Activated T-helper 1 cell treated with anti-CD3 and anti-CD28 coated beads, Interleukin-12 subunit alpha, Interleukin-12 subunit beta, Interleukin-2, Interleukin-4 antibody, amounts not matched to agents 30 ng/mL and 10 ng/mL and 1 ng/mL, durations not matched to agents 14 hours and 24 hours and 36 hours (primary cell): ENCODE measurements at places on chromosomes 7 and 10. TPM values are rescaled to one million over a fixed set of nuclear protein-coding genes. Genes with fewer than 3 reads are reported as not detected.
A peak's percentile ranks its signal among the peaks of the same experiment; 100 is the strongest.

ZNF853 gene
- total RNA-seq: 0.41 and 0.42 TPM in 2 replicates

SSC4D gene
- total RNA-seq: 0.64 and 0.73 TPM in 2 replicates

FAM53B gene
- total RNA-seq: 31.8 and 32.7 TPM in 2 replicates

CALHM3 gene
- not detected in 2 replicates for total RNA-seq

ZNF775 gene
- total RNA-seq: 3.9 and 4.5 TPM in 2 replicates

CTBP2 gene
- 0.13 and 0.39 TPM in 2 replicates for total RNA-seq

MICALL2 gene
- 1.9 and 2.2 TPM in 2 replicates for total RNA-seq

PAX4 gene
- not detected in 2 replicates for total RNA-seq

ALOX5 gene
- 2.9 and 3.1 TPM in 2 replicates for total RNA-seq

ZNF736 gene
- total RNA-seq: 19.8 and 21.3 TPM in 2 replicates

DNA sequence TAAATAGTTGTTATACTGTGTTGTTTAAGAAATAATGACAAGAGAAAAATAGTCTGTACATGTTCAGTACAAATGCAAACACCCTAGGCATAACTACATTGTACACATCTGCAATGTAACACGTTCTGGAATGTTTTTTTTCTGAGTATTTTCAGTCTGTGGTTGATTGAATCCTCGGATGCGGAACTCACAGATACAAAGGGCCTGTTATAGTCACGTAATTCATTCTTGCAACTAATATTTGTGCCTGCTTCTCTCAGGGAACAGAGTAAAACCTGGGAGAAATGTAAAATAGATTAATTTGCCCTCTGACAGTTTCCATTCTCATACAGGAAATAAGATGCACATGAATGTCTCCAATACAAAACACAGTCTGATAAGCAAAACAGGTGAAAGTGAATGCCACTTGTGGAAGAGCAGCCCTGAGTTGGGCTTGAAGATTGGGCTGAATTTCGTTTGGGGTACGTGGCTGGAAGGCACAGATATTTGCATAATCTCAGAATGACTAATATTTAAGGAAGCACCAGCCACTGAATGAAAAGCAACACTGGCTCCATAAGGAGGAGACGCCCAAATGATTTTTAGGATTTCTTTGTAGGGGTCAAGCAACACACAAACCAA is 19.1 kb downstream of the DENND2A start:
- no peak for DNase-seq

- DNase-seq: no peak
These were observed 35.5 kb downstream of the KDM7A start for GRCh38 chr7:140141256-140141655.

DNA sequence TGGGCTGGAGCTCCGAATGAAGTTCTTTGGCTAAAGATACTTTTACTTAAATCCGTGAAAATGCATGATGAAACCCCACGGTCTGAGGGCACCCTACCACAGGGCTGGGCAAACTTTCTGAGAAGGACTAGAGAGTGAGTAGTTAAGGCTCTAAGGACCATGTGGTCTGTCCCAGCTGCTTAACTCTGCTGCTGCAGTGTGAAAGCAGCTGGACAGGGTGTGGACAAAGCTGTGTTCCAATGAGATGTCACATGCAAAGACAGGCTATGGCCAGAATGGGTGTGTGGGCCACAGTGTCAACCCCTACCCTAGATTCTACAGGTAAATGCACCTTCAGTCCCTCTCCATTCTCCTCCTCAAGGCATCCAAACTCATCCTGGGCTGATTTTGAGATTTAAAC is 18.8 kb downstream of the PDIA4 start:
- DNase-seq: no peak

- DNase-seq: no peak
These were observed 38.4 kb downstream of the TMEM229A start for GRCh38 chr7:123994449-123994848.

- no peak for DNase-seq
These were observed 88.8 kb downstream of the NRBF2 start for GRCh38 chr10:63221950-63222349.

- no peak for DNase-seq
These were observed 372.5 kb upstream of the MKI67 start for GRCh38 chr10:128498746-128499145.

- DNase-seq: no peak
These were observed 136.8 kb upstream of the MGMT start for GRCh38 chr10:129330211-129330610.

DNA sequence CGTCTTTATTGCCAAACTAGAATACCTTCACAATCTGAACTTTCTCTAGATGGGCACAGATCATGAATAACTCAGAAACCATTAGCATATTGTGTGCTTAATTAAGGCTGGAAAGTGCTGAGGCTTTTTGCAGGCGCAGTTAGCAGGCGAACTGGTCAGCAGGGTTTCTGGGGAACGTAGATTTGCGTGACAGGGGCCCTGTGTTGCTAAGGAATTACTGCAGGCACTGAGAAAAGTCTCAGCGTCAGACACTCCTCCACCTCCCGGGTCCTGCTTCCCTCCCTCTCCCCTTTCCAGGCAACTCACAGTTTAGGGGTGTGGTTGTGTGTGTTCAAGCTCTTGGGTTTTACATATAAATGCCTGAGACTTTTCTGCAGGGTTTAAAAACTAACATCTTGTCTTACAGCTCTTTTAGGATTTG is 2.2 kb downstream of the MAP3K8 start:
- no peak for DNase-seq

DNA sequence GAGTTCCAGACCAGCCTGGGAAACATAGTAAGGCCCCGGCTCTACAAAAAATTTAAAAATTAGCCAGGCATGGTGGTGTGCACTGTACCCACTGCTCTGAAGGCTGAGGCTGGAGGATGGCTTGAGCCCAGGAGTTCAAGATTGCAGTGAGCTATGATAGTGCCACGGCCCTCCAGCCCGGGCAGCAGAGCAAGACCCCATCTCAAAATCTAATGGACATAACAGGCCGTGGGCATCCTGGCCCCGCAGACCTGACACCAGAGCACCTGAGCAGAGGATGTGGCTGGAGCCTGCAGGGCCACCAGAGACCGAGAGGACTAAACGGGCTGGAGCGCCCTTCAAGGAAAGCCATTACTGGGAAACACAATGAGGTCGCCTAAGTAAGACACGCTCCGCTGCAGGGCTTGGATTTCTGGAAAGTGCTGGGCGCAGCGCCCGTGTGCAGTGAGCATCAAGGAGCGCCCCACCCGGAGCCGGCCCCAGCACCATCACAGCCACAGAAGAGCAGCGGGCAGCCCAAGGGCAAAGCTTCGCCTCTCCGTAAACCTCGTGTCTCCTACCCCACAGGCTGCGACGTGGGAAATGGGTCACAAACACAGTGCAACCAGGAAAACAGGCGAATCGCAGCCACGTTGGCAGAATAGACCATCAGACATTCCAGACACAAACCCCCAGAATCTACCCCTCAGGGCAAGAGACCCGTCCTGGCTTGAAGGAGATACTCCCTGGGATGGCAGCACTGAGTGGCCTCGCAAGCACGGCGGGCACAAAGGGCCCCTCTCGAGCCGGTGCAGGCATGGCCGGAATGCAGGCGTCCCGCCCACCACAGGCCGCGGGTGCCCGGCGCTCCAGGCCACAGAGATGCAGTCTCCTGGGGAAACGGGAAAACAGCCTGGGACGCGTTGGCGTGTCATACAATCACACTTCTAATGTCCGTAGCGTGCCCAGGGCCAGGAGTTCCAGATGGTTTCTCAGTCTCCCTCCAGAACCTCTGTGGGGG is 4.9 kb downstream of the RADIL start:
- DNase-seq: no peak

DNA sequence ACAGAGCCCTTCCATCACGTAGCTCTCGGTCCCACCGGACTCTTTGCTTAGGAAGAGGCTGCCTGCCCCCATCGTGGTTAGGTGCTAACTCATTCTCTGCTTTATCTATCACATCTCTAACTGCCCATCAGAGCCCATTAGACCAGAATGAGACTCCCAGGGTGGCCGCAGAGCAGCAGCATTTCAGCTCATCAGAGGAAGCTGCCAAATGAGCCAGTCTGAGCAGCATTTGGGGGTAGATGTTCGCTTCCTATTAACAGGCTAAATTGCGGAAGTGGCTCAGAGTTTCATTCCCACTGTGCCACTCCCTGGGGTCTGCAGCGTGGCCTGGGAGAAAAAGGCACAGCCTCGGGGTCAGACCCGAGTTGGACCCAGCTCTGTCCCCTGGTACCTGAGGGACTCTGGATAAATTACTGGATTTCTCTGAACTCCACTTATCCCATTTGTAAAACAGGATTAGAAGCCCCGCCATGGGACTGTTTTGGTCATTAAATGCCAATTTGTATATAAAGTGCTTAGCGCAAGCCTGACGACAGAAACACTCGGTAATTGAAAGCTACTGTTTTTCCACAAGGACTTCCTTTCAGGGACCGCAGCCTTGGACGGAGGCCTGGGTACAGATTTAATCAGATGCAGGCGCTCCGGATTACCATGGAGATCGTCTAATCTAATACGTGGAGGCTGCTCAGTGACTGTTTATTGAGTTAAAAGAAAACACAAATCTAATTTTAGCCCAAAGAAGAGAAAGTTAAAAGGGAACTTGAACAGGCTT is 73.8 kb upstream of the PRLHR start:
- no peak for DNase-seq

- DNase-seq: no peak
These were observed 110.3 kb upstream of the STEAP1B start for GRCh38 chr7:22610263-22610662.

- DNase-seq: no peak
These were observed 138.7 kb upstream of the CELF2 start for GRCh38 chr10:10878963-10879362.

- peak; percentile 20 for DNase-seq
These were observed 41.2 kb upstream of the VCL start for GRCh38 chr10:73956476-73957359.

DNA sequence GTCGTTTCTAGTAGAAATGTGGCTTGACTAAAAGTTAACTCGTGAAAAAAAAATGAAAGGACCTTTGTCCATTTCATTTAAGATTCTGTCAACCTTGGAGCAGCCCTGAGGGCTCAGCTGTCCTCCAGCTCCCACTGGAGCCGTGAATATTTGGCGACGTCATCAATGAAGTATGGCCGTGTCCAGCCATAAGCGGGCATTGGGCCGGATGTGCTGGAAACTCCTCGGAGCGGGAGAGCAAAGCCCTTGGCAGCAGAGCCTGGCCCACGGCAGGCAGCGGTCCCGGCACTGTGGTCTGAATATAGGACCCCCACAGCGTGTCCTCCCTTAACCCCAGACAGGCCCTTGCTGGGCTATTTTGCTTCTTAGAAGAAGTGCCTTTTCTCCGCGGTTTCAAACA is 50.0 kb downstream of the JAKMIP3 start:
- no peak for DNase-seq

DNA sequence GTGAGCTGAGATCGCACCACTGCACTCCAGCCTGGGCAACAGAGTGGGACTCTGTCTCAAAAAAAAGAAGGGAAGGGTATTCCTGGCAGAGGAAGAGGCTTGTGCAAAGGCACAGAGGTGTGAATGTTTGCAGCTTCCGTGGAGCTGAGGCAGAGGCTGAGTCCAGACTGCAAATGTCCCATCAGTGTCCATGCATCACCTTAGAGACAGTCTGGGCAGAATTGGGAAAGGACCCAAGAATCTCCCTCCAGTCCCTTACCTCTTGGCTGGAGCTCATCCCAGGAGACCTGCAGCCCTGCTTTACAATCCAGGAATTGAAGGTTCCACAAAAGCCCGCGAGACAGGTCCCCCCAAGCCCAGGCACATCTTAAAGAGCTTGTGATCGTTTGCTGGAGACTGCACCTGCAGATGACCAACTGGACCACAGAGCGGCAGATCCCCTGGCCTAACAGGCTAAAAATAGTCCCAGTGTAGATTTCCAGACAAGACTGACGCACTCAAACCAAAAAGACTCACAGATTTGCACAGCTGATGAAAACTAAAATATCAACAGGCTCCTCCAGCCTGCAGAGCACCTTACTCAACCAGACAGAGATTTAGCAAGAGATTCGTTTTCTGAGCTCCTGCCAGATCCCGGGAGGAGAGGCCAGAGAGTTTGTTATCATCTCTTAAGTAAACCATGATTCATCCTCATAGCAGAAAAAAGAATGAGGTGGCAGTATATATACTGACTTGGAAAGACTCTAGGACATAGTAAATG is 22.9 kb upstream of the NANOS1 start:
- no peak for DNase-seq

DNA sequence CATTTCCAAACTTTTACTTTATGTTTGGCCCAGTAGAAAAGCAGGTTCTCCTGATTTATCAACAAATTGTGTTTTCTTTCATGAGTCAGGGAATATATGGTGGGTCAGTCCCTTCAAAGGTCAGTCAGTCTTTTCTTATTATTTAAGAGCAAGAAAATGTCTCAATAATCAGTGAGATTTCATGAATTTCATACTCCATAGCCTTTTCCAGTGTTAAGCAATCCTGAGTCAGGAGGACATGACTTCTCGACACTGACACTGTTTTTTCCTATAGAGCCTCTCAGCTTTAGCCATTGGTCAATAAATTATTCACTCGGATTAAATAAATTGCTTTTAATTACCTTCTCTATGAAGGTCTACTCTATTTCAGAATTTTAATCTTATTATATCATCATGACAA is 334.5 kb downstream of the SORCS1 start:
- no peak for DNase-seq

- no peak for DNase-seq
These were observed 34.0 kb upstream of the INSIG1 start for GRCh38 chr7:155263581-155264143.

DNA sequence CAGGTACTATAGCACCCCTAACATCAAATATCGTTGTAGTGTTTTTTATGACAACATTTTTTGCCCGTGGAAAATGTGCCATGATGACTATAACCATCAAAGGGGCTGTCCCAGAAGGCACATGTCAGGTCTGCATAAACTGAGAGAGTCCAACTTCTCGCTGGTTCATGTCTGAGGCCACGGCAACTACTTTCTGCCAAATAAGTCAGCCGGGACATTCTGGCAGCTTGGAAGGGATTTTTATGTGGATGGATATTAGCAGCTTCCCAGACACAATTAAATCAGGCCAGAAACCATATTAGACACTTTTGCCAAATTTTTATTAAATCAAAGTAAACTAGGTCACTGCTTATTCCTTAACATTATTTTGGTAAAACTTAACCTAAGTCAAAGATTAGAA is 477.4 kb upstream of the FZD8 start:
- DNase-seq: no peak

- no peak for DNase-seq
These were observed 1011.2 kb upstream of the GHITM start for GRCh38 chr10:83127942-83128575.

DNA sequence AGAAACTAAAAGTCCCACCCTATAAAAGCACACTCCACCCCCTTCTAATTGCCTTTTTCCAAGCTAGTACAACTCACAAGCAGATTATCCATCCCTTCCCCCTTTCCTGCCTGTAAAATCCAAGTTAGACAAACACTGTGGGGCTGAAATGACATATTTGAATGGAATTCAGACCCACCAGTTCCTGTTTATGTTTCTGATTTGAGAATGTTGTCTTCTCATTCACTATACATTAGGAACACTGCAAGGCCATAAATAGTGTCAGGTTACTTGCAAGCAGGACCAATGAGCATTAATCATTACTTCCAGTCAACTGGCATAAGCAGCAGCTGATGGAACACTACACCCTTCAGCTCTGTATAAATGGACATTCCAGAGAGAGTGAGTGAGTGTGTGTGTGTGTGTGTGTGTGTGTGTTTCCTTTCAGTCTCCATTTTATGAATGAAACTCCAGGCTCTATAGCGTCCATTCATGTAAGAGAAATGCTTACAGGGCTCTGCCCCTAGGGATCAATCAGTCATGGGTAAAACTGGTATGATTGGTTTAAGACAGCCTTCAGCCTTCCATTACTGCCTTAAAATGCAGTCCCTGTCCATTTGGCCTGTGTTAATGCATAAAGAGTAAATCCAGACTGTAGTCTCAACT is 69.3 kb downstream of the ETV1 start:
- DNase-seq: no peak
